Stimulated activated naive CD8-positive, alpha-beta T cell treated with anti-CD3 and anti-CD28 coated beads, Interleukin-15, Interleukin-2, amounts not matched to agents 100 U/mL and 50 U/mL, for 24 hours (primary cell): ENCODE measurements at places on chromosomes 2 and 18.

DNA sequence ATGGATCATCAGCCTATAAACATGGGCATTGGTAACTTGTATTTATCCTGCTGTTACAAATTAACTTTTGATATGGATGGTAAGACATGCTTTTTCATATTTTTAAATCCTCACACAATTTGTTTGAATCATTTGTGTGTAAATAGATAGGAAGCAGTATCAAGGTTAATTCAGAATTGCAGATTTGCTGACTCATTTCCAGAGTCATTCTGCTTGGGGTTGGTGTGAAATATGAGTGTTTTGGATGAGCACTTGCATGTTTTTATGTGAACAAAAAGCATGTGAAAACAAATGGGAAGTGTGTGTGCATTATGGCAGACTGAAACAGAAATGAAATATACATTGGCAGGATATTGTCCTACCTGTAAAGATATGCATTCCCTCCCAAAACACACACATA, 11.8 kb downstream of the CCDC85A start:
- DNase-seq, result no peak

GRCh38 chr2:105631922-105632321, 112.8 kb upstream of the NCK2 start:
- no peak for DNase-seq

DNA sequence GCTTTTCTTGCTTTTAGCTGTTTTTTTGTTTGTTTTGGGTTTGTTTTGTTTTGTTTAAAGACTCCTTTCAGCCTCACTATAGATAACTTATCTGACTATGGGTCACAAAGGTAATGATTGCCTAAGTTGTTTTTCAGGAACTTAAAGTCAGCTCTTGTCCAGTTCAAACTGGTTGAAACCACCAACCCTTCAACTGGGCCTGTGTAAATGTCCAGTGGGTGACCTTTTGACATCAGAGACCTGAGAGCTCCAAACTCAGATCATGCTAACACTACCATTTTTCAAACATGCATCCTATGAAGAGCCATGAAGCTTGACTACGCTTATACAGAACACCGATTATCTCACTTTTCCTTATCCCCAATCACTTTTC, 144.6 kb upstream of the RMP24 start:
- no peak for DNase-seq

DNA sequence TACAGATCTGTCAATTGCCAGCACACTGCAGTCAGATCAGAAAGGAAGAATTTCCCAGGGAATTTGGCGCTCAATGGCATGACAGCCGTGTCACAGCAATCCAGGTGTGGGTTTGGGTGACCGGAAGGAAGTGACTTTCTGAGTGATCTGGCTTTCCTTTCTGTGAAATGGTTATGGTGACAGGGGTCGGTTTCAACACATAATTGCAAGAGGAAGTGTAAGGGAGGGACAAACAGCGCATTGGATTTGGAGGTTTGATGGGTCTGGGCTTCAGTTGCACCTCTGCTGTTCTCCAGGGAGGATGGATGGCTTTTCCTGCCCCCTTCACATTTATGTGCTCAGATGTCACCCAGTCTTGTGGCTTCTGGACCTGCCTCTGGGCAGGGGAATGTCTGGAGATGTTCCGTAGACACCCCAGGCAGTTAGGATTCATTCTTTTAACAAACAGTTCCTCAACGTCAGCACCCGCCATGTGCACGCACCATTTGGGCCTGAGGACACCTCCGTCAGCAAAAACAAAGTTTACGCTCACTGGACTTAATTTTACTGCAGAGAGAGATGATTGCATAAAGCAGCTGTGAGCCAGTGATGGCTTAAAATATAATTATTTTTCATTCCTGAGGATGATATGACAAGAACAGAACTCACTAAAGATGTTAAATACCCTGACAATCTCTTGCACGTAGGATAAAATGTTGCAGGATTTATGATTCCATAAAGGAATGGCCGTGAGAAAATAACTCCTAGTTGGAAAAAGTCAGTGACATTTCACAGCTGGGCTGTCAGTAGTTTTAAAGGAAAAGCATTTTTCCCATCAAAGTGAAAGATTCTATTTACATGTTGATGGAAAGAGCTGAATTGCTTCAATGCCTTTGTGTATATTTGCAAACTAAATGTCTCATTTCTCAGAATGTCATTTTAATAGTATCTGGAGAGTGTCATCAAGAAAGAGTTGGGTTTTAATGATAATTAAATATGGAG, 36.9 kb downstream of the MBP start:
- DNase-seq, result no peak

GRCh38 chr2:229578052-229578846, 136.1 kb downstream of the DNER start:
- DNase-seq, result no peak

GRCh38 chr18:75205514-75206132, 3.3 kb downstream of the PTGR3 start:
- DNase-seq, result no peak

- DNase-seq, result no peak
These were observed 285.0 kb upstream of the KCNH7 start for GRCh38 chr2:163123526-163123925.

DNA sequence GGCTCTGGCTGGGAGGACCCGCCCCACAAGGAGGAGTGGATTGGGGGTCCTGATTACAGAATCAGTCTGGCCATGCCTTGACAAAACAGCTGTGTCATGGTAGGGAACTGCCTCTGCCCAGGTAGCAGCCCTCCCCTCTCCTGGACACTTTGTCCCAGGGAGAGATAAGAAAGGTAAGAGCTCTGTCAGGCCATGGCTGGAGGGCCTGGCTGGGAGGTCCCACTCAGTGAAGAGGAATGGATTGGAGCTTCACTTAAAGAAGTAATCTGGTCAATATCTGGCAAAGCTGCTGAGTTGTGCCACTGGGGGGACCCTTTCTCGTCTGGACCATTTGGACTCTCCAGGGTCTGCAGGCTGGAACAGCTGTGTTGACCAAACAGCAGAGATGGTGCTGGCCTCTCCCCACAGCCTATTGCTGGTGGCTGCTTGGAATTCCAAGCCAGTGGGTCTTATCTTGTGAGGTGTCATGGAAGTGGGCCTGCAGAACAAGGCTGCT, 75.4 kb downstream of the EPC2 start:
- no peak for DNase-seq

GRCh38 chr2:138329591-138329990, 172.0 kb upstream of the SPOPL start:
- no peak for DNase-seq

DNA sequence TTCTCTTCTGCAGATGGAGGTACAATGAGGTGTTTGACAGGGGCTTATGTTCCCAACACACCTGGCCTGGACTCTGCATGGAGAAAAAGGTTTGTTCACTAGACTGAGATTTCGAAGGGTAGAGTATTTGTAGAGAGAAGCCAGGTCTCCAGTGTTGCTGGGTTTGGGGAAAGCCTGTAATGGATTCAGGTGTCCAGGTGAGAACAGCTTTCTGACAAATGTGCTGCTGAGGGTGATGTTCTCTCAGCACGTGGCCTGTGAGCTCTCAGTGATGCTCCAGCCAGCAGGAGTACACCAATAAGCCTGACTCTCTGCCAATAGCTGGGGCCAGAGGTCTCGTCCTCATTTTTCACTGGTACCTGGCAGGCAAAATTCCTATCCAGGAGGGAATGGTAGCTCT, 43.8 kb upstream of the ARHGAP25 start:
- no peak for DNase-seq

DNA sequence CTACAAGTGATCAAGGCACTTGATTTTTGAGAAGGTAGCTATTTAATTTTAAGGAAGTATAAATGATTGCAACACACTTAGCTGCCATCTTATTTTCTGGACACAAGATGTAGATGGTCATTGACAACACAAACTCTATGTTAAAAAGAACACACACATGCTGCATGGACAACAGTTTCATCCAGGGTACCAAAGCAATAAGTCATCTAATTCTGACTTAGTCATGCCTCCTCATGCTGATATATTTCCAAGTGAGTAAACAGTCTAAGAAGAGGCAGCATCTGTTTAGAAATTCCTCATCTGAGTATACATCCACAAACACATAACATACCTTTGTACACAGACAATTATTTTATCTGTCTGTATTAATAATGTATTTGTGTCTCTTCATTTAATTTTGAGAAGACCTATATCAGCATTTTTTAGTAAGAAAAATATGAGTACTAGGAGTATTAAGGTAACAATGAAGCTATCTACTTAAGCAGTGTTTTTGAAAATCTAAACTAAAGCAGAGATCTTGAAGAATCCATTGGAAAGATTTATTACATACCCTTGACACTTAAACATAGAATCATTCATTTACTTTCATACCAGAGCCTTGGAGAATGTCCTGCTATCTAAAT, 84.9 kb downstream of the SCN1A start:
- DNase-seq, result no peak

DNA sequence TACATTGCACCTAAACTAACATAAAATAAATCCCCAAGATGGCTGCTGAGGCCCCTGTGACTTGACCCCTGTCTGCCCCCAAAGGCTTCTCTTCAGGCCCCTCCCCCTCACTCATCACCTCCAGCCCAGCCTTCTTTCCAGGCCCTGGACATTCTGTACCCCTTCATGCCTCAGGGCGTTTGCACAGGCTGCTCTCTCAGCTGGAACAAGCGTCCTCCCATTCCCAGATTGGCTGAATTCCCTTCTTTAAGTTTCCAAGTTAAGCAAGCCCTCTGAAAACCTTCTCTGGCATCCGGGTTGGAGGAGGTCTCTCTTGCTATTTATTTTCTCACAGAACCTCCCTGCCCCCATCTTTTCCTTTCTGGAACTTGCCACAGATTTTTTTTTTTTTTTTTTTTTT, 165.2 kb upstream of the BCL2L11 start:
- no peak for DNase-seq

- no peak for DNase-seq
These were observed 272.1 kb upstream of the DOK6 start for GRCh38 chr18:69128566-69128965.

GRCh38 chr2:1658394-1659151, 85.7 kb downstream of the PXDN start:
- no peak for DNase-seq

DNA sequence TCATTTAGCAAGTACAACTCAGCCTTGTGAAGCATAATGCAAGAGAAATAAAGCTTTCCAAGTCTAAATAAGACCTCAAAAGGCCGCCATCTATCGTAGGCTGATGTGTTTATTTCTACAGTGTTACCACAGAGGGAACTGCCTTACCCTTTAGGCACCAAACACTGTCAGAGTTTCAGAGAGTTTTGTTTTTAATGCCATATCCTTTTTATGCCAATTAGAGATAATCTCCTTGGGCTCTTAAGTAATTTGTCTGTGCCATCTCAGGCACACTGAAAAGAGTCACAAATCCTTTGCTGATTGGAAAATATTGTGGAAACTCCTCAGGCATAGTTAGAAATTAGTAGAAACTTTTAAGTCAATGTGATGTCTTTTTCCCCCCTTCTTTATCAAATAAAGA, 797.1 kb downstream of the SLC4A3 start:
- DNase-seq, result no peak

DNA sequence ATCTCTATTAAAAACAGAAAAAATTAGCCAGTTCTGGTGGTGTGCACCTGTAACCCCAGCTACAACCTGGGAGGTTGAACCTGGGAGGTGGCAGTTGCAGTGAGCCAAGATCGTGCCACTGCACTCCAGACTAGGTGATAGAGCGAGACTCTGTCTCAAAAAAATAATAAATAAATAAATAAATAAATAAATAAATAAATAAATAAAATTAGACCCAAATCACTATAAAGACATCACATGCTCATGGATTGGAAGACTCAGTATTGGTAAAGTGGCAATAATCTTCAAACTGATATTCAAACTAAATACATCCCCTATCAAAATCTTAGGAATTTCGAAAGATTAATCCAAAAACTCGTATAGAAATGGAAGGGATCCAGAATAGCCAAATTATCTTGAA, 15.5 kb upstream of the GALNT1 start:
- no peak for DNase-seq
